ENCODE measurements at places on chromosomes 12 and 14.

DNA sequence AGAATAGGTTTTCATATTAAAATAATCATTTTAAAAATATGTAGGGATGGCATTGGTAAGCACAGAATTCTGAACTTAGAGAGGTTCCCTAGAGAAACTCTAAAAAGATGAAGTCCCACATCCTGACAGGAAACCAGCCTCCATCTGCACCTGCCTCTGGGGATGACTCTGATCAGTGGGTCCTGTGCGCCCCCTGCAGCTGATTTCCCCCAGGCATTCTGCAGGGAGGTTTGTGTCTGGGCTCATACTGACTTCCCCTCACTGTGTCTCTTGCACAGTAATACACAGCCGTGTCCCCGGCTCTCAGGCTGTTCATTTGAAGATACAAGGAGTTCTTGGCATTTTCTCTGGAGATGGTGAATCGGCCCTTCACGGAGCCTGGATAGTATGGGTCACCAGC is 602.9 kb downstream of the TMEM121 start:
- no peak for DNase-seq

DNA sequence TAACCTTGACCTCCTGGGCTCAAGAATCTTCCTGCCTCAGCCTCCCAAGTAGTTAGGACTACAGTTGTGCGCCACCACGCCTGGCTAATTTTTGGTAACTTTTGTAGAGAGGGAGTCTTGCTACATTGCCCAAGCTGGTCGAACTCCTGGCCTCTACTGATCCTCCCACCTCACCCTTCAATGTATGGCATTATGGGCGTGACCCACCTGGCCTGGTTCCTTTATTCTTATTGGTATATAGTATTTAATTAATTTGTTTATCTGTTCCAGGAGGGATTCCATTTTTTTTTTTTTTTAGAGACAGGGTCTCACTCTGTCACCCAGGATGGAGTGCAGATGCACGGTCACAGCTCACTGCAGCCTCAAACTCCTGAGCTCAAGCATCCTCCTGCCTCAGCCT is 40.9 kb upstream of the EAPP start:
- no peak for DNase-seq

- DNase-seq = no peak
These were observed 93.6 kb upstream of the CPNE8 start for GRCh38 chr12:38998887-38999482.

DNA sequence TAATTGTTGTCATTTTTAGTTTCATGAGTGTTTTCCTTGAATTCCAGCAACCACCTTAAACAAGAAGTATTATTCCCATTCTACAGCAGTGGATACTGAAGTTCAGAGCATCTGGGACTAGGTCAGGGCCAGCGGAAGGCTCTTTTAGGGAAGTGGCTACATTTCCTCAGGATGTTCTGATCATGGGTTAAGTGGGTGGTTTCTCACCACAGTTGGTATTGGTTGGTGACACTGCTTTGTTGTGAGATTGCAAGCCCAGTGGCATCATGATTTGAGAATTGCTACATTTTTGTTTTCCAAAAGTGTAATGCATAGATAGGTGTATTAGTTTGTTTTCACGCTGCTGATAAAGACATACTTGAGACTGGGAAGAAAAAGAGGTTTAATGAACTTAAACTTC is 47.1 kb downstream of the SYNE2 start:
- DNase-seq = no peak

GRCh38 chr12:1838205-1838993 is 18.0 kb downstream of the LRTM2 start:
- DNase-seq = no peak

GRCh38 chr14:36579001-36579555 is 3.3 kb downstream of the NKX2-8 start:
- DNase-seq = no peak

- no peak for DNase-seq
These were observed 1.1 kb downstream of the SCAF11 start for GRCh38 chr12:45989287-45989686.

GRCh38 chr12:127987199-127987901 is 279.6 kb upstream of the TMEM132C start:
- peak; percentile 79 for DNase-seq

- DNase-seq = peak; percentile 18
These were observed 69.7 kb downstream of the MGAT4C start for GRCh38 chr12:86186449-86186848.

GRCh38 chr12:16158050-16158449 is 119.4 kb downstream of the SLC15A5 start:
- DNase-seq = no peak

- DNase-seq = no peak
These were observed 392 bp downstream of the SLC15A4 start for GRCh38 chr12:128823216-128823915.

- no peak for DNase-seq
These were observed 165.5 kb downstream of the ANO6 start for GRCh38 chr12:45381351-45381750.

- DNase-seq = no peak
These were observed 61.3 kb upstream of the DDHD1 start for GRCh38 chr14:53214384-53214783.

DNA sequence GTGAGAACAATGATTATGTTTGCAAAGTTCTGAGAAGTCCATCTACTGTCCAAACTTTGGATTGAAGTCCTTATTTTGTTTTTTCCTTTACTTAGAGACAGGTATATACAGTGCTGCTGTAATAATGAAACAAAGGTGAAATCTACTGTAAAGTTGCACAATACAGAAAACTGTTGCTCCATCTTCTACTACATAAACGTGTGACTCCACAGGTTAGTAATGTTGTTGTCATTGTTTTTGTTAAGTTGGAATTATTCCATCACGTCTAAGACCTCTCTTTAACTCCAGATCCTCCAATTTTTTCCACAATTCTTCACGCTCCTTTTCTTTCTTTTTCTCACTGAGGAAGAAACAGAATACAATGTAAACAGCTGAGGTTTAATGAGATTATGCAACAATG is 57.0 kb upstream of the GPHB5 start:
- peak; percentile 8 for DNase-seq

GRCh38 chr14:91372671-91373495 is 44.7 kb downstream of the CCDC88C start:
- no peak for DNase-seq

DNA sequence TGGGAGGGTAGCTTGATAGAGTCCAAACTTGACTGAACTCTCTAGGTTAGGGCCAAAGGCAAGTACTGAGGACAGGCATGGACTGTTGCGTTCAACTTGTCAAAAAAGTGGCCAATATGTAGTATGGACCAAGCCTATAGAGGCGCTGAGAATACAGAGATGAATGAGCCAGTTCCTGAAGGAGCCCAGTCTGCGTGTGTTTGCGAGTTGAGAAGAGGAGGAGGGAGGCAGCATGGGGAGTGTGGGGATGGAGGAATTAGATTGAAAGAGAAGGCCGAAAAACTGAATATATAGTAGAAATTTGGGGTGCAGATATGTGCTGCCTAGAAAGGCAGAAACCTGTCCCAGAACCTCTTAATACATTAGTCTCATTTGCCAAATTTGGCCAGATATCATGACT is 412.4 kb downstream of the PCNX1 start:
- peak; percentile 36 for DNase-seq

DNA sequence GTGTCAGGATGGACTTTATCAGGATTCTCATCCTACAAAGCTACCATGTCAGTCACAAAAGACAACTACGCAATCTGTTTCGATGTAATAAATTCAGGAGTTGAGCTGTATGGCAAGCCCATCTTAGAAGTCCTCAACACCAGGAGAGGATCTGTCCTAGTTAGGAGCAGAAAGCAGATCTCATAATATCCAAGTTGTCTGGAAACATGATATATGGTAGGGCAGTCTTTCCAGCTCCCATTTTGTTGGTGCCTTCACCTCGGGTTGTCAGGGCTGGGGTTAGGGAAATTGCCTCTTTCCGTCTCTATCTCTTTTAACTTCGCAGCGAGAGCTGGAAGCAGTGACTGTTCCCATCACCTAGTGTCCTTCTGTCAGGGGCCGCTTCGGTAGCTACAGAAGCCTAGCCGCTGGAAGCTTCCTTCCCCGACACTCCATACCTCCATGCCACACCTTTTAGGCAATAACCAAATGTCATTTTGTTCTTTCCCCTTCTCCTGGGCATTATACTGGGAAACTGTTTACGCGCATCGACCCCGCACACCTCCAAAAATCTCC is 1.4 kb downstream of the NIN start:
- DNase-seq = no peak

- DNase-seq = no peak
These were observed 125.2 kb downstream of the PAPOLA start for GRCh38 chr14:96627386-96627785.

- no peak for DNase-seq
These were observed 299.0 kb upstream of the FOXG1 start for GRCh38 chr14:28467611-28468010.

- DNase-seq = peak; percentile 28
These were observed 175.8 kb upstream of the PRMT8 start for GRCh38 chr12:3315201-3315661.

DNA sequence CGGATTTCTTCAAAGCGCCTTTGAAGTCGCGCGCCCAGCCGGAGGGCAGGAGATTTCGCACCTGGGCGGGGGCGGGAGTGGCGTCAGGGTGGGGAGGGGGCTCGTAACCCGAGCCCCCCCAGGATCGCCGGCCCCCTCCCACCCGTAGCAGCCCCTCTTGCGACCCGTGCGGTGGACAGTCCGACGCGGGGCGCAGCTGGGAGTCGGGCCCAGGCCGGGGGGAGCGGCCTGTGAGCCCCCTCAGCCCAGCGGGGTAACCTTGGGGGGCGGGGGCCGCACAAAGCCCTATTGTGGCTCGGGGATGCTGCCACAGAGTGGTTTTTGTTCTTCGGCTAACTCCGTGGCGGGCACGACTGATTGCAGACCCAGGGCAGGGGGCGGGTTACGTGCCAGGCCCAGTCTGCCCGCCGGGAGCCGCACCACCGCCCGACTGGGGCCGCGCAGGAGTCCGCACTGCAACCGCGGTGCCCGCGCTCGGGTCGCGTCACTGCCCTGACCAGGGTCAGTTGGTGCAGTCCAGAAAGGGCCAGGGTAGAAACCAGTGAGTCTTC is 4.2 kb upstream of the AAAS start:
- DNase-seq = no peak

DNA sequence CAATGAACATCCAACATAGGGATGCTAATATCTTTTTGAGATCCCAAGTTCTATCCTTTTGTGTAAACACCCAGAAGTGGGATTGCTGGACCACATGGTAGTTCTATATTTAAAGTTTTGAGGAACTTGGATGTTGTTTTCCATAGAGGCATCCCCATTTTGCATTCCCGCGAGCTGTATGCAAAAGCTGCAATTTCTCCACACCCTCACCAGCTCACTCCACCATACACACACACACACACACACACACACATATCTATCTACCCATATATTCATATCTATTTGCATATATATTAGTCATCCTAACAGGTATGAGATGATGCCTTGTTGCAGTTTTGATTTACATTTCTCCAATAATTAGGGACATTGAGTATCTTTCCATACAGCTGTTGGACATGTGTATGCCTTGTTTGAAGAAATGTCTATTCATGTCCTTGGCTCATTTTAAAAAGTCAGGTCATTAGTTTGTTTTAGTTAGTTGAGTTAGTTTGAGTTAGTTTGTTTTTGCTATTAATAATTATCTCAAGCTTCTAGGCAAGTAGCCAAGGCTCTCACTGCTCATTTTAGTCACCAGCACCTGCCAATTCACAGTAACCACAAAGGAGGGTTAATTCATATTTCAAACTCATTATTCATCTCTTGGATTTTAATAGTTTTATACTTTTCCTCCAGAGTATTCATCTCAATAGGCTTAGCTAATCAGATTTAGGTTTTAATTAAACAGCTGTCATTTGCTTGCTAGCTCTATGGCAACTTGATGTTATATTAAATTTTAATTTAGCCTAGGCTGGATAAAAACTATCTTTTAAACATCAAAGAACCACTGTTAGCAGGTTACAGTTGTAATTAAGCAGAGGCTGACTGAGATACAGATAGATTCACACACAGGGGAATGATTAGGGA is 1435.9 kb upstream of the TMEM132C start:
- DNase-seq = no peak

DNA sequence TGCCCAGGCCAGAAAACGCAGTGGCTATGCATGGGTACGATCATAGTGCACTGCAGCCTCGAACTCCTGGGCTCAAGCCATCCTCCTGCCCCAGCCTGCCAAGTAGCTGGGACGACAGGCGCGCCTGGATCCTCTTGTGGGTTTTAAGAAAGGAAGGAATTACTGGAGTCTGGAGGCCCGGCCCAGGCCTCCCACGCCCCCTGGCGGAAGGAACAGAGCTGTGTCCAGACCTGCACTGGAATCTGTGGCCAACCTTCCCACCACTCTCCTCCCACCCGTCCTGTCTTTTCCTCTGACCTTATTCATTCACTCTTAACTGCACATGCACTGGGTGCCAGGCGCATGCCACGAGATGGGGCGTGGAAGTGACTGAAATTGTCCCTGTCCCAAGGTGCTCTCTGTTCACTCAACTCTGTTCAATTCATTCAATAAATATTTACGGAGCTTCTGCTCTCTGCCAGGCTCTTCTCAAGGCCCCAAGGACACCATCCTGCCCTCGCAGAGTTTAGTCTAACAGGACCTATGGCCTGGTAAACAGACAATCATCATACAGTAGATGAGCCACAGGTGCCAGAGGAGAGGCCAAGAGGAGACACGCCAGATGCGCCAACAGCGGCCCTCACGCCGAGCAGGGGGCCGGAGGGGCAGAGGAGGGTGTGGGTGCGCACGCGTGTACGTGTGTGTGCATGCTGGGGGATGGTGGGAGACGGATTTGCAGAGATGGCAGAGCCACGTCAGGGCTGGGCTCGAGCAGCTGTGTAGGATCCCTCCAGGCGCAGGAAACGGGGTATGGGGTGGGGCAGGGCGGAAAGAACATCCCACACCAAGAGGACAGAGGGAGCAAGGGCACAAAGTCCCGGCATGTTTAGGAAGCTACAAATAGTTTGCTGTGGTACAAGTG is 13.7 kb upstream of the TMEM106C start:
- DNase-seq = peak; percentile 81

DNA sequence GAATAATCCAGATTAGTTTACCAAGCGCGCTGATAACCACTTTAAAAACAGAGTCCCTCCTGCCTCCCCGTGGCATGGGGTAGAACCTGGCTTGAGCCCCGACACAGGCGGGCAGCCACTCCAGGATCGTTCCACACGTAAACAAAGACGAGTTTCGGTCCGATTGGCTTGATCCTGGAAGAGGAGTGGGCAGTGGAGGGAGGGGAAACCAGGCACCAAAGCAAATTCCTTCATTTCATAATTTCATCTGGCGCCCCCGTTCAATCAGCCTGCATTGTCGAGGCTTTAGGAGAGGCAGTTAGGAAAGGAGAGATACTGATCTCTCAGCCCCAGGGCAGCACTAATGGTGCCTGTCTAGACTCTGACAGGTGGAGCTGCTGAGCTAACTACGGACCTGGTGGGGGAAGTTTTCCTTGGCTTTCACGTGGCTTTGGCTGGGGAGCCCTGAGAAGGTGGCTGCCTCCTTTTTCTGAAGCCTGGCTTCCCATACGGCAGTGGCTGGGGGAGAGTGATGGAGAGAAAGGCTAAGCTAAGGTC is 751 bp upstream of the GPRC5A start:
- DNase-seq = no peak

Data from fibroblast of upper back skin (primary cell).